Articular chondrocyte of knee joint (primary cell): ENCODE measurements at places on chromosomes 4 and X. TPM values are rescaled to one million over a fixed set of nuclear protein-coding genes. Genes with fewer than 3 reads are reported as not detected.

FAM114A1 gene
- total RNA-seq = 387 and 432 TPM in 2 replicates

SUPT20HL2 gene
- total RNA-seq = 0.11 TPM in 1 of 2 replicates, not detected in the other

KCND1 gene
- 0.39 and 0.43 TPM in 2 replicates for total RNA-seq

VGLL1 gene
- not detected in 2 replicates for total RNA-seq

GAB1 gene
- 20.1 and 27.5 TPM in 2 replicates for total RNA-seq

TMEM271 gene
- not detected in 2 replicates for total RNA-seq

NR0B1 gene
- not detected in 2 replicates for total RNA-seq

MID1 gene
- 8.5 and 9.4 TPM in 2 replicates for total RNA-seq

PUDP gene
- total RNA-seq = 9.5 and 18.5 TPM in 2 replicates

PLA2G12A gene
- 16.1 and 30.6 TPM in 2 replicates for total RNA-seq

HSD17B13 gene
- total RNA-seq = under 0.01 TPM in 2 replicates

XPNPEP2 gene
- 0.11 and 0.26 TPM in 2 replicates for total RNA-seq

SPANXA1 gene
- total RNA-seq = 0.22 TPM in 1 of 2 replicates, not detected in the other

HDX gene
- 6.9 and 8.0 TPM in 2 replicates for total RNA-seq

GPR143 gene
- 0.13 TPM in 1 of 2 replicates, not detected in the other for total RNA-seq

C4orf50 gene
- not detected in 2 replicates for total RNA-seq

RBM3 gene
- total RNA-seq = 362 and 640 TPM in 2 replicates

RWDD4 gene
- total RNA-seq = 66.3 and 78.8 TPM in 2 replicates

PLXNB3 gene
- total RNA-seq = 4.7 and 5.0 TPM in 2 replicates

CT45A5 gene
- not detected in 2 replicates for total RNA-seq

CHRDL1 gene
- 1.2 and 1.4 TPM in 2 replicates for total RNA-seq

CLDN34 gene
- total RNA-seq = not detected in 2 replicates

TCEAL6 gene
- total RNA-seq = not detected in 2 replicates

ENAM gene
- 0.11 and 0.13 TPM in 2 replicates for total RNA-seq

BRS3 gene
- total RNA-seq = under 0.01 TPM in 1 of 2 replicates, not detected in the other

XIAP gene
- 37.9 and 46.2 TPM in 2 replicates for total RNA-seq

MAGED4B gene
- 20.5 and 39.3 TPM in 2 replicates for total RNA-seq

F9 gene
- total RNA-seq = not detected in 2 replicates

LPAR4 gene
- total RNA-seq = 2.6 and 2.8 TPM in 2 replicates

EPHA5 gene
- total RNA-seq = under 0.01 TPM in 2 replicates

MAGEA1 gene
- total RNA-seq = not detected in 2 replicates

DMRTC1 gene
- not detected in 2 replicates for total RNA-seq

SMC1A gene
- 15.3 and 22.6 TPM in 2 replicates for total RNA-seq

CSN1S1 gene
- total RNA-seq = not detected in 2 replicates

HTN1 gene
- total RNA-seq = 0.11 TPM in 1 of 2 replicates, not detected in the other

RTL9 gene
- total RNA-seq = 0.13 and 0.22 TPM in 2 replicates
